ENCODE measurements at places on chromosomes 1 and 21.

DNA sequence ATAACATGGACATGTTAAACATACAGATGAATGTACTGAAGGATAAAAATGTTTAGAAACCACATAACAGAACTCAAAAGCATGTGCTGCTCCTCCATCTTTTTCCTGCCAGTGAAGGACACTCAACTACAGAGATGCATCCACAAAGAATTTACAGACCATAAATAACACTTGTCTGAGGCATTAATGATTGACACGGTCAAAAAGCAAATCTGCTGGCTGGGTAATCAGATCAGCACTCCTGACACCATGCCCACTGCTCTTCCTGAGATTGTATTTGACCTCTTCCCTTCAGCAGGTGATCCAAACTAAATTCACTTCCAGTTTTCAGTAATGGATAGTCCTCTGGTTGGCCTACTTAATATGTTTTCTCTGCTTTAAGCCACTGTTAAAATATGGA, 6.6 kb downstream of the CREG1 start:
- no peak for DNase-seq

- DNase-seq: no peak
Observed at GRCh38 chr1:236332092-236332758, 50.5 kb upstream of the ERO1B start.

DNA sequence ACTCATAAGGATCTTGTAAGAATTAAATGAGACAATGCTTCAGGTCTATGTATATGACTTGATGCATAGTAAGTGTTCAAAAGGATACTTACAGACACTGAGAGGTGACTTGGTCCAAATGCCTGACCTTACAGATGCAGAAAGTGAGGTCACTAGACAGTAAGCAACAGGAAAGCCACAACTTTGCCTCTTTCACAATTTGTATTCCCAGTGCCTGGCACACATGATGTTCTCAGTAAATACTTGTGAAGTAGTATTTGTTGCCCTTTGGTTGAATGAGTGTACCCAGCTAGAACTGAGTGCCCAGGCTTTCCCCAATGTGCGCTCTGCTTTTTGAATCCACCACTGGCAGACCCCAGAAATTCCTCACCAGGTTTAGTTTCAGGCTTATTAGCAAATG, 105.1 kb downstream of the BEND5 start:
- DNase-seq: no peak

GRCh38 chr1:27562021-27562420, 41.9 kb downstream of the AHDC1 start:
- no peak for DNase-seq

- DNase-seq: no peak
Observed at GRCh38 chr1:216705676-216706075, 17.6 kb downstream of the ESRRG start.

DNA sequence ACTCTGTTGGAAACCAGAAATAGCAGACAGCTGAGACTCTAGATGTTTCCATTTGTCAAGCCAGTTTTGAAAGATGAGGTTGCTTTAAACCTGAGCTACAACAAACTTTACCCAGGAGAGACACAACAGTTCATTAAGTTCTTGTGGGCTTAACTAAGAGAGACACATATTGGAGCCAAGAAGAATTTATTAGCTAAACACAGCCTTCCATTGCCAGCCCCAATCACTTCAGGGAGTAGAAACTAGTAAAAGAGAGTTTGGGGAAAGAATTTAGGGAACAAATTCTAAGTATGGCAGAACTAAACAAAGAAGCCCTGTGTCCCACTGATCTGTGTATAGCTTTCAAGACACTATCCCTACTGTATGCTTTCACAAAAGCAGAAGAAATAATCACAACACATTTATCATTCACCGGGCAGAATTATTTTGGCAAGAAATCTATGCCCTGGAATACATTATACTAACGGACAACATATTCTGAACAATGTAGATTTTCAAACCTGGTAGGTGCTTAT, 87.3 kb upstream of the KAZN start:
- no peak for DNase-seq
